ENCODE measurements at places on chromosomes 1 and 21.

GRCh38 chr1:204751883-204752687 lies 66.5 kb upstream of the LRRN2 start:
- DNase-seq = no peak

DNA sequence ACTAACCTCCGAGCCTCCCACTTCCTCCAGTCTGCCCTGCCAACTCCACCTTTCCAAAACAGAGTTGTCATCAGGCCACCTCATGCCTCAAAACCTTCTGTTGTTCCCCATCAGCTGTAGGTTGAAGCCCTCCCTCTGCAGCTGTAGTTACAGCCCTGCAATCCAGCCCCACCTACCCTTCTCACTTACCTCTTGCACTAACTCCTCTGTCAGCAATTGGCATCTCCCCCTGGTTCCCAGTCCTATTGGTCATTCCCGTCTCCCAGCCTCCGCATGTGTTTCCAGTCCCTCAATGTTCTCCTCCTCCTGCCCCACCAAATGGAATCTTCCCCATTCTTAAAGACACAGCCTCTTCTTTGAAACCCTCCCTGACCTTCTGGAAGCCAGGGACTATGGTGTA lies 100.1 kb upstream of the GCLM start:
- DNase-seq = no peak

- DNase-seq = peak; percentile 81
Observed at GRCh38 chr1:167454894-167455785, 63.2 kb downstream of the CD247 start.

GRCh38 chr1:99005537-99005942 lies 879 bp upstream of the PLPPR5 start:
- no peak for DNase-seq

GRCh38 chr1:13663969-13664368 lies 36.0 kb upstream of the PRDM2 start:
- no peak for DNase-seq

- no peak for DNase-seq
Observed at GRCh38 chr1:168803806-168804510, 75.0 kb upstream of the DPT start.

DNA sequence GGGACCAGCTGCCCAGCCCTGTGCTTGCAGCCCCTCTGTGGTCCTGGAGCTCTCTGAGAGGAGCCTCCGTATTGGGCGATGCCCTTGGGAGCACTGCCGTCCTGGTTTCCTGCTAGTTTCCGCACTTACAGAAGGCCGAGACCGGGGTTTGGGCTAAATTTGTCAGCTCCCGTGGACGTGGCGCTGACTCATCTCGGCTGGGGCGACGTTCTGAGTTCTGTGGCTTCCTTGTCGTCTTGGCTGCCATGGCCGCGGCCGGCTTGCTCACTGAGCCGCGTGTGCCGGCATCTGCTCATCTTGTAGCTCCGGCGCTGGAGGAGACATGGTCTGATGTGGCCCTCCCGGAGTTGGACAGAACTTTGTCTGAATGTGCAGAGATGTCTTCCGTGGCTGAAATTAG lies 64.9 kb downstream of the PCNT start:
- DNase-seq = no peak

DNA sequence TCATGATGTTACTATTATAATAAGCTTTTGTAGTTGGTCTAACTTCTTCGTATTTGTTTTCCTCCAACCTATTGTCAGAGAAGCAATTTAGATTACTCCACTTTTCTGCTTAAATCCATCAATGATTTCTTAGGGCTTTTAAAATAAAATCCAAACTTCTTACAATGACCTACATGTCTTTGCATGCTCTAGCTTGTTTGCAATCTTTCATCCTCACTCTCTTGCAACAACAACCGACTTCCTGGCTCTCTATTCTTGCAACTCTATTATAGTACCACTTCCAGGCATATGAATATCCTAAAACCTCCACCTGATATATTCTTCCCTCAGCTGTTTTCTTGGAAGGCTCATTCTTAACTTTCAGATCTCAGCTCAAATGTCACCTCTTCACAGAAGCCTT lies 1288.7 kb downstream of the PLA2G4A start:
- DNase-seq = no peak

- no peak for DNase-seq
Observed at GRCh38 chr21:34908419-34909055, 140.6 kb downstream of the RUNX1 start.

GRCh38 chr1:193538680-193539079 lies 352.3 kb upstream of the B3GALT2 start:
- no peak for DNase-seq

- no peak for DNase-seq
Observed at GRCh38 chr1:155645648-155646047, 35.6 kb downstream of the MSTO1 start.

DNA sequence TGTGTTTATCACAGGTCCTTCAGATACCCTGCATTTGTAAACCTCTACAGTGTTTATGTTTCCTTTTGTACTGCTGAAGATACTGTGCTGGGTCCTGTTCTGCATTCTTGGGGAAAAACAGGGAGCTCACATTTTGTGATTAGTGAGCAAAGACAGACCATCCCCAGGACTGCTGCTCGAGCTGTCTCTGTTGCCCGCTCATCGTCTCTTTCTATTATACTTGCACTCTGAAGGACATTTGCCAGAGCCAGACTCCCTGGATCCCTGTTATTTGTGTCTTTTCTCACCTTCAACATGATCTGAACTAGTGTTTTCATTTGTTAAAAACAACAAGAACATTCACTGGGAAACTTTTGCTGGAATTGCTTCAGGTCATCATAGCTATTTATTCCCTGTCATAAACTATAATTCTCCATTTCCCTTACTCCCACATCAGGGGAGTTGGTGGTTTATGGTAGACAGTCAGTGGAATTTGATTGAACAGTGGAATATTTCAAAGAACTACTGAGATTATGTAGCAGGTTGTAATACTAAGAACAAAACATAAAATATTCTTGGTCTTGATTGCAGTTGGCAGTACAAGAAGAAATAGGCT lies 53.0 kb downstream of the PRRX1 start:
- no peak for DNase-seq

- no peak for DNase-seq
Observed at GRCh38 chr1:42740851-42741580, 980 bp upstream of the CLDN19 start.

- no peak for DNase-seq
Observed at GRCh38 chr1:212621949-212622305, 13.4 kb downstream of the ATF3 start.

DNA sequence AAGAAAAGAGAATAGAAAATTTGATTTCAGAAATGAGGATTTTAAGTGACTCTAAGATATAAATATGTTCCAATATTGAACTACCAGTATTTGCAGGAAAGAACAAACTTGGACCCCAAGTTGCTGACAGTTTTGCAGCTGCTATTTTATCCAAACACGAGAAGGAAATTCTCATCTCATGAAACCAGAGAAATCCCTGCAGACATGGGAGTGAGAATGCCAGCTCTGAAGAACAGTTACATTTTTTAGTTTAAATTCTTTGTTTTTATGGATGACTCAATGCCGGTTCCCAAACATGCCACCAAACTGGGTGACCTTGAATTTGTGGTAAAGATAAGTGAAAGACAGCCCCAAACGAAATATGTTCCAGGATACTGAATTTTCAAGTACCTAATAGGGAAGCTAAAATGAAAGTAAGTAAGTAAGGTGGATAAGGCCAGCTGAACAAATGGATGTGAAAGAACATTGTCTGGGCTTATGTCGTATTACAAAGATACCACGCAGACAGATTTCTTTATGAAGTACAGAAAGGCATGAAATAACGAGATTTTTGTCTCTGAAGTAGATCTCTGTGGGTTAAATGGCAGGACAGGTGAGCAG lies 19.9 kb downstream of the TLR5 start:
- no peak for DNase-seq

DNA sequence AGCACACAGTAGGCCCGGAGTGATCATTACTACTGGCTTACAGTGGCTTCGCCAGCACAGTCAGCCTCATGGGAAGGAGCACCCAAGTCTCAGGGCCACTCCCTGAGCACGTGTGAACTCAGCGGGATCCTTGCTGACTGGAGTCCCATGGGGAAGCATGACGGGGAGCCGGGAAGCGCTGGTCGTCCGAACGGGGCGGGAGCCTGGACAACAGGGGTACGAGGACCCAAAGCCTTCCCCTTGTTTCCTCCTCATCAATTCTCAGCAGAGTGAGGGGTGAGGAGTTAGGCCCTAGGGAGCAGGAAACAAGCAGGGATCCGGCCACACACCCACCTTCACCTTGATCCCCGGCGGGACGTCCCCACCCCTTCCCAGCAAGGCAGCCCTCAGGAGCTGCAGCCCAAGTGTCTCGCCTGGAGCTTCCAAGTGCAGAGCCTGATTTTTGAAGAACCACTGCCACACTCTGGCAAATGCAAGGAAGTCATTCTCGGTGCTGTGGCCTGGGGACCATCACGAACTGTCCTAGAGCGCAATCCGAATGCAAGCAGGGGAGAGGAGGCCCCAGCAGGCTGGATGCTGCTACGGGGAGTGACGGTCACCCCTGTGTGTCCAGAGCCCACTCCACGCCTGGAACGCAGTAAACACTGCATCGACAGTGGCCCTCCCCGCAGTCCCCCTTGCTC lies 35.5 kb downstream of the TOMM20 start:
- DNase-seq = no peak

All from activated naive CD4-positive, alpha-beta T cell treated with anti-CD3 and anti-CD28 coated beads, Interleukin-2, amount 50 U/mL, for 72 hours (primary cell).